ENCODE measurements at places on chromosomes 3 and 15.

- DNase-seq: no peak
These were observed 160.9 kb downstream of the PLCL2 start for GRCh38 chr3:17045705-17046104.

- no peak for DNase-seq
These were observed 40.8 kb downstream of the EIF2AK4 start for GRCh38 chr15:39974656-39975230.

DNA sequence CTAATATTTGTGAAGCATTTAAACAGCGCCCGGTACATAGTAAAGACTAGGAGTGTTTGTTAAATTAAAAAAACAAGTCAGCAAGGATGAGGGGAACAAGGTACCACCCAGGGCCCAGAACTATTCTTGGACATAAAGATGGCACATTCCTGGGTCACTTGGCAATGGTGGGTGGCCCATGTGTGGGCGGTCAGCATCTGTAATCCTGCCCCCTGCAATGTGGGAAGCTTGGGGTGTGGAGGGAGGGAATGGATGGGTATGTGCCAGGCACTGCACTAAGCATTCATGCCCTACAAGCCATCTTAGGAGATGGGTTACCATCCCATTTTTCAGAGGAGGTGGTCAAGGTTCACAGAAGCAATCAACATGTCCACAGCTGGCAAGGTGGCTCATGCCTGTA, 7.3 kb upstream of the C15orf39 start:
- DNase-seq: no peak

GRCh38 chr3:123984957-123985356, 7.0 kb downstream of the ROPN1 start:
- no peak for DNase-seq

DNA sequence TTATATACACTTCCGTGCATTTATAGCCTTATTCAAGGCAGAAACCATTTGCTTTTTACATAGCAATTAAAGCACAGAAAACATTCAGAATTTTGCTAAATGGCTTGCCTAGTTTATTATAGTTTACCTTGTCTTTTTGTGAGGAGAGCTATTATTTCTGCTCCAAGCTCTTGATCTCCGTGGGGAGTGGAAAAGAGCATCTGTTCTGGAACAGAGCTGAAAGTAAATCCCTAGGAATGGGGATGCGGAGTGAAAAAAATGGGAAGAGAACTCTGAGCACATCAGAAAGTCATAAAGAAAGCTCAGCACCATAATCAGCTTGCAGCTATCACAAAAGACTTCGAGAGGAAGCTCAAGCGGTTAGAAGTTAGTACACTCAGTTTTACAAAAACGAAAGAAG, 1006.7 kb downstream of the ROBO2 start:
- no peak for DNase-seq

GRCh38 chr3:34832865-34833508, 806.3 kb upstream of the ARPP21 start:
- no peak for DNase-seq

- no peak for DNase-seq
These were observed 46.9 kb downstream of the ARHGEF3 start for GRCh38 chr3:56754741-56755417.

GRCh38 chr3:23952646-23953045, 7.6 kb downstream of the NR1D2 start:
- no peak for DNase-seq

DNA sequence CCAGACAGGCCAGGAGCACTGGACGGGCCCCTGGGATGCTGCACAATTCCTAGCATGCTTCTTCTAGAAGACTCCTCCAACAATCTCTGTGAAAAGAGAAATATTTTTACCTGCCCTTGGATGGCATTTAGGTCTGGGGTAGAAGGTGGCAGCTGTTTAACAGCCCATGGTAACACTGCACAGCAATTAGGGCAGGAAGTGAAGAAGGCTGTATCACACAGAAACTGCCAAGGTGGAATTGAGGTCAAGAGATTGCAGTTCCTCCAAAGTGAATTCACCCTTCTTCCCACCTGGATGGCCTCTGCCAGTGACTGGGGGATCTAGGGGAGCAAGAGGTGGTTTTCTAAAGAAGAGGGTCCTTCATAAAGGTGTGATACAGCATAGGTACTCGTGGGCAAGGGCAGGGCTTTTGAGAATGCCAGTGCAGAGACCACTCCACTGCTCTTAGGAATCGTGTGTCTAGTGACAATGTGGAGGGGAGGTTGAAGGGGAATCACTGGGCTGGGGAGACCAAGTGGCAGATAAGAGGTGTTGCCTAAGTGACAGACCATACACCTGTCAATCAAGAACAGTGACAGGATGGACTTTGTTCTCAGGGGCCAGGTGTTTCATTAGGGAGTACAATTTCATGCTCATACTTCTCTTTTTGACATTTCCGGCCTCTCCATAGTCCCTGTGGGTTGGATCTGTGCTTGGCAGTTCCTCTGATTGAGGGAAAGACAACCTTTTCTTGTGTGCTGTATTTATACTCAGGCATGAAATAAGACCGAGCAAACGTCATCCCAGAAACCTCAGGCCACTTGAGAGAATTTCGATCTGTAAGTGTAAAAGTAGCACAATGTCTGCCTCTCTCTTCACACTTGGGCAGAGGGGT, 83.5 kb upstream of the BCL6 start:
- no peak for DNase-seq

DNA sequence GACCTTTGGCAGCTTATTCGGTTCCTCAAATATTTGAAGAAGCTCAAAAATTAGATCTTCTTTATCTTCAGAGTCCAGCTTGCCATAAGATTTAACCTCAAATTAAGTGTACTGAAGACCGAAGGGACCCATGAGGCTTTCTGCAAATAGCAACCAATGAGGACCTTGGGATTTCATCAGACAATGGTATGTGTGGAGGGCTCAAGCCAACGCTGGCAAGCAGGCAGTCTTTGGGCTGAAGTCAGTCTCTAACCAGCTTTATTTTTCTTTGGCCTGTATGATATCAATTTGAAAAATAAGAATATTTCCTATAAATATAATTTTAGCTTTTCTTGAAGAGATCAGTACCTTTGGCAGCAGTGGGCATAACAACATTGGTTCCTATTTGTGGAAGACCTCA, 692.7 kb downstream of the MCTP2 start:
- DNase-seq: no peak

GRCh38 chr15:87496109-87496508, 760.4 kb downstream of the NTRK3 start:
- no peak for DNase-seq

DNA sequence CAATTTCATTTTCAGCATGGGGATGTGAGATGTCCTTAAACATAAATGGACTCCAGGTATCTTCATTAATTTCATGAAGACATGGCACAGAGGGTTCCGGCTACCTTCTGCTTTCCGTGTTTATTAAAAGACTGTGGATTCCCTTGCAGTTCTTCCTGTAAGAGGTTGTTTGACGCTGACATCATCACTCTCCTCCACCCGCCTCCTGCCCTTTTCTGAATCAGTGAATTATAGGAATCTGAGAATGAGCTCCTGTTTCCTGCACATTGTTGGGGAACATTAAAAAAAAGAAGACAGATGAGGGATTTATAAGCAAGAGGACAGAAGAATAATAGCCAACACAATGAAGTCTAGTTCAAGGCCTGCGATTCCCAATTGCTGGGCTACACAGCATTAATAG, 191.3 kb downstream of the LPP start:
- no peak for DNase-seq

DNA sequence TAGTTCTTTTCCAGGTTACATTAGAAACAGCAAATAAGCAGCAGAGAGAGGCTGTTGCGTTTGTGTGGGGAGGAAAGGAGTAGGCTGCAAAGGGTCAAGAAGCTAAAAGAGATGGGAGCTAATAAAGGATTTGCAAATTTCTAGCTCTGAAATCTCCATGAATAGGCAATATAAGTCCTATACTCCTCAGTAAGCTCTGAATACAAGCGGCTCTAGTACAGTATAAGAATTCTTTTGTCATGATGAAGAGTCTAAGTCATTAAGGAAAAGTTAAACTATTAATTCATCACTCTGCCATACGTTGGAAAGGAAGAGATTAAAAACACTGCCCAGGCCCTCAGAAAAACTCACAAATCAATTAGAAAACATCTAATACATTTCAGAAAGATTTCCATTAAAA, 59.3 kb downstream of the CEP152 start:
- DNase-seq: no peak

- DNase-seq: no peak
These were observed 78.9 kb upstream of the TRIM42 start for GRCh38 chr3:140599009-140599408.

GRCh38 chr15:68418611-68419161, 13.3 kb downstream of the ITGA11 start:
- no peak for DNase-seq

DNA sequence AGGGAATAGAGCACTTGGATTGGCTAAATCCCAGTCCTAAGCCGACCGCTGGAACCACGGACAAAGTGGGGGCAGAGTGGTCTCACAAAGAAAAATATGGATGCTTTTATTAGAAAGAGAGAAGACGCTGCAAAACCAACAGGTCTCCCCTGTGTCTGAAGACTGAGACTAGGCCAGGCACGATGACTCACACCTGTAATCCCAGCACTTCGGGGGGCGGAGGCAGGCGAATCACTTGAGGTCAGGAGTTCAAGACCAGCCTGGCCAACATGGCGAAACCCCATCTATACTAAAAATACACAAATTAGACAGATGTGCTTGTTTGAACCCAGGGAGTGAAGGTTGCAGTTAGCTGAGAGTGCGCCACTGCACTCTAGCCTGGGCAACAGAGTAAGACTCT, 61.8 kb downstream of the ZDHHC19 start:
- no peak for DNase-seq

DNA sequence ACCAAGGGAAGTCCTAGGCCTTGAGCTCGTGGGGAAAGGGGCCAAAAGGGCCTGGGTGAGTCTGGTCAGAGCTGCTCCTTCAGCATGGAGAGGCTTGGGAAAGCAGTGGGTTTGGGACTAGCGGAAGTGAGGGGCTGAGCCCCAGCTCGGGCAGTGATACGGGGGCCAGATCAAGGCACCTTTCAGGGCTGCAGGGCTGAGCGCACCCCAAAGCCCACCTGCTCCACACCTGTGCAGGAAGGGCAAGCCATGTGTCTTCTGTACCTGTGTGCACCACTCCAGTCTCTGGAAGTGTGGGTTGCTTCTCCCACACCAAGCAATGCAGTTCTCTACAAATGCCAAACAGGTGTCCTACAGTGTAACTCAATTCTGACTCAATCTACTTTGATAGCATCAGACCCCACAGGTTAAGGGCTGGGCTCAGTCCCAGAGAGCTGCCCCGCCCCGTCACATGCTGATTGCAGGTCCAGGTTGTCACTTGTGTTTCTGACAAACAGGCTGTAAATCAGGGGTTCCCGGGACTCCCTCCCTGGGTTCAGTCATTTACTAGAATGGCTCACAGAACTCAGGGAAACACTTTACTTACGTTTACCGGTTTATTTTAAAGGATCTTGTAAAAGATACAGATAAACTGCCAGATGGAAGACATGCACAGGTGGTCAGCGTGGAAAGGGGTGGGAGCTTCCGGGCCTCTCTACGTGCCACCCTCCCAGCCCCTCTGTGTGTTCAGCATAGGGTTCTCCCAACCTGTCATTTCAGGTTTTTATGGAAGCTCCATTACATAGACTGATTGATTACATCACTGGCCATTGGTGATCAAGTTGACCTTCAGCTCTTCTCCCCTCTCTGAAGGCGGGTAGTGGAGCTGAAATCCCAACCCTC, 28.8 kb upstream of the KLF13 start:
- no peak for DNase-seq

DNA sequence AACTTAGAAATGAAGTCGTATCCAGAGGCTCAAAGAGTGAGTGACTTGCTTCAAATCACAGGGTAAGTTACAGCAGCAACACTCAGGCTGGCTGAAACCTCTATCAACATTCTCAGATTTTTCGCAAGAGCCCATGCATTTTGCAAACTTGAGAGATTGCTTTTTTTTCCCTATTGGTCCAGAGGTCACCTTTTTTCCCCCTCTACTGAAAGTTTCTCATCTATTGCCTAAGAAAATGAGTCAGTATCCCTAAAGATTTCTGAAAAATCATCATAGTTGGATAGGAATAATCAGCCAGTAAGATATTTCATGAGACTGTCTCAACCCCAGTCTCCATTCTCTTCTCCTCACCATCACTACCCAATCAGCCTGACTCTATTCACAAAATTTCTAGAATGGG, 410.6 kb downstream of the FOXP1 start:
- DNase-seq: no peak

- no peak for DNase-seq
These were observed 1.7 kb downstream of the IP6K2 start for GRCh38 chr3:48715174-48715800.
